ENCODE measurements at places on chromosomes 11 and 22.

- DNase-seq, result no peak
Observed at GRCh38 chr11:84965484-84965883, 661.7 kb downstream of the DLG2 start.

- no peak for DNase-seq
Observed at GRCh38 chr22:21666786-21667185, 974 bp downstream of the PPIL2 start.

- DNase-seq, result no peak
Observed at GRCh38 chr11:77677138-77677537, 39.5 kb upstream of the CLNS1A start.

- no peak for DNase-seq
Observed at GRCh38 chr11:128525411-128526243, 61.7 kb downstream of the ETS1 start.

DNA sequence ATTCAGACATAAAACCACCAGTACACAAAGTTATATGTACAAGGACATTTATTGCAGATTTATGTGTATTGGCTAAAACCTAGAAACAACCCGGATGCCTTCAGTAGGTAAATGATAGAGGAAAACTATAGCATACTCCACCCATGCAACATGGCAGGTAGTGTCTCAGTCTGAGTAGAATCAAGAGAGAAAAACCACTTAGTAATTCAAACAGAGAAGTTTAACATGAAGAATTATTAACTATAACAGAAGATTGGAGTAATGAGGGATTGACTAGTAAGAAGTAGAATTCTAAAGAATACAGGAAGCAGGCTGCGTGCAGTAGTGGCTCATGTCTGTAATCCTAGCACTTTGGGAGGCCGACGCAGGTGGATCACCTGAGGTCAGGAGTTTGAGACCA lies 16.2 kb upstream of the SPTY2D1 start:
- DNase-seq, result no peak

DNA sequence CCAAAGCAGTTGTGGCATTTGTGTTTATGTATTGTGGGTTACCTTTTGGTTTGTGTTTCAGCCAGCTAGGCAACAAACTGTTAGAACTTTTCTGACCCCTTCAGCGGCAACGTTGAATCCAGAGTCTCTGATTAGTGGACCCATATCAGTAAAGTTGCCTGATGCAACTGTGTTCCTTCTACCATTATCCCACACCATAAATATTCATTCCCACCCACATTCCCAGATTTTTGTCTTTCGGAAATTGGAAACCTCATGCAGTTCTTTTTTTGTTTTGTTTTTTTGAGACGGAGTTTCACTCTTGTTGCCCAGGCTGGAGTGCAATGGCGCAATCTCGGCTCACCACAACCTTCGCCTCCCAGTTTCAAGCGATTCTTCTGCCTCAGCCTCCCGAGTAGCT lies 30.7 kb upstream of the RBX1 start:
- no peak for DNase-seq

GRCh38 chr11:47572715-47573255 lies 6.0 kb downstream of the KBTBD4 start:
- no peak for DNase-seq

- DNase-seq, result no peak
Observed at GRCh38 chr11:27896096-27896495, 195.8 kb upstream of the BDNF start.

DNA sequence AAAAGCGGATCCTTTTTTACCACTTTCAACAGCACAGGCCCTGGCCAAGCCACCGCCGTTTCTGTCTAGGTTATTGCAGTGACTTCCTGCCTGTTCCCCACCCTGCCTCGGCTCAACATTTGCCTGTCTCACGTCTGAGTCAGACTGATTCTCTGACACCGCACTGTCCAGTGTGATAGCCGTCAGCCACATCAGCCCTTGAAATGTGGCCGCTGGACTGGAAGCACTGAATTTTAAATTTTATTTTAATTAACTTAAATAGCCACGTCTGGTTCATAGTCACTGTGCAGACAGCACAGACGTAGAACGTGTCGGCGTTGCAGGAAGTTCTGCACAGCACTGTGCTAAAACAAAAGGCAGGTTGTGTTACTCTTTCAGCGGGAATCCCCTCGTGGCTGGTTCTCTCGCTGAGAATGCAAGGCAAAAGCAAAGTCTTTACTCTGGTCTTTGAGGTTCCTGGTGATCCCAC lies 56.3 kb upstream of the ADSL start:
- DNase-seq, result peak; percentile 36

DNA sequence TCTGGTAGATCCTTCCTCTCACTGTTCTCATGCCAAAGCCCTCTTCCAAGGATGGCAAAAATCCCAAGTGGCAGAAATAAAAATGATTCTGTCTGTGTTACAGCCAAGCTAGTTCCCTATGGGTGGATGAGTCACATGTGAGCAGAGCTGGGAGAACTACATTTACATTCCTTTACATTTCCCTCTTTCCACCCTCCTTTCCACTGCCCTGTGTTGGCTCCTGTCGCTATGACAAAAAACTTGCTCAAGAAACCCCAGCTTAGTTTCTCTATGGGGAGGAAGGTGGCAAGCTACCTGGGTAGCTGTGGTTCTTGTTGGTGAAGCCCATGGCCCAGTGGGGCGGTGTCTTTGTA lies 10.2 kb upstream of the DDB2 start:
- DNase-seq, result no peak

Data from activated T-cell treated with anti-CD3 and anti-CD28 coated beads for 4 hours (primary cell).